ENCODE measurements at places on chromosomes 13 and 19. TPM values are rescaled to one million over a fixed set of nuclear protein-coding genes. Genes with fewer than 3 reads are reported as not detected.

DNA sequence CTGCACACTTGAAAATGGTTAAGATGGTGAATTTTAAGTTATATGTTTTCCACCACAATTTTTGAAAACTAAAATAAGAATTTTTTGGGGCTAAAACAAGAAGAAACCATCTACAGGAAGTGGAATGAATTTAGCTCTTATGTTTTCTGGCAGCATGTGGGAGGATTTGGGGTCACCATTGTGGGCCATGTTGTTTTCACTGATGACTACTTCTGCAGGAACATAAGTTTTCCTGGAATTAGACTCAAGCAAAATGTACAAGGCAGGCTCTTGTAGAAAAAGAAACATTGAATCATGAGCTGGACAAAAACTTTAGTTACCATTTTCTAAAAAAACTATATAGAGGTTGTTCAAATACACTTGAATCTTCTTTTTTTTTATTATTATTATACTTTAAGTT lies 125.3 kb upstream of the C1QTNF9B start:
- DNase-seq = no peak

- peak; percentile 70 for DNase-seq
Observed at GRCh38 chr13:46288570-46289259, 77.0 kb downstream of the LRRC63 start.

DNA sequence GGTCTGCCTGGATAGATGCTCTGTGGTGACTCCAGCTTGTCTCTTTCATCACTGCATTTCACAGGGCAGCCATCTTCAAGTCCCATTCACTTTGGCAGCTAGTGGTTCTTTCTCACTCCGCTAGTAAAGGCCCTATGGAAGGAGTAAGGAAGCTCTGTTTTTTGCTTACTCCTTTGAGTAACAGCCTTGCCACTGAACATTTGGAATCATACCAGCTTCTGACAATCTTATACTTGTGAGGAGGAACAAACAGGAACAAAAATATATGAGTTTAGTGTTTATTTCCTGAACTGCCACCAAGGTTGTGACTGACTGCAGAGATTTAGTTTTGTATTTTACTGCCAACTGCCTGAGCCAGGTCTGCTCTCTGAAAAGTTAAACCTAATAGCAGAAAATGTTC lies 38.7 kb downstream of the KCTD4 start:
- no peak for DNase-seq

GRCh38 chr13:48578516-48579164 lies 45.8 kb upstream of the RCBTB2 start:
- DNase-seq = no peak

DNA sequence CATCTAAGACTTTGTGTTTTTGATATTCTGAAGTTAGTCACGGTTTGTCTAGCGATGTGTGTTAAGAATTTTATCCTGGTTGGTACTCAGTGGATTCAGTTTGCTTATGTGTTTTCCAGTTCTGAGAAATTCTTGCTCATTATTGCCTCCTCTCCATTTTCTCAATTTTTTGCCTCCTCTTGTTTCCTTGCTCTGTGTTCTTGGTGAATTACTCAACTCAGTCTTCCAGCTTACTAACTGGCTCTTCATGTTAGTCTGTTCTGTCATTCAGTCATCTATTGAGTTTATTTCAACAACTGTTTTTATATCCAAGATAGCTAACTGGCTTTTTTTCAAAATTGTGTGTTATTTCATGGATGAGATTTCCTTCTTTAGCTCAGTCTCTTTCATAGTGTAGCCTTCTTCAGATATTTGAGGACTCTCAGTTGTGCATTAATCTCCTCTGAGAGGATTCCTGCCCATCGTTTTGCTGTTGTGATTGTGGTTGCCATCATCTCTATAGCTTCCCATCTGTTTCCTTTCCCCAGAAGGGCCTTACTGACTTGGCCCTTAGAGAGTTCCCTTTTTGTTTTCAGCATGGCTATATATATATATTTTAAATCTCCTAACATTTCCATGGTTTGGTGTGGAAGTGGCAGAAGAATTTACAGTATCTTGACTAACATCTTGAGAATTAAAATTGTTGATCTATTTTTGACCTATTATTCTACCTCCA lies 6.2 kb downstream of the SETDB2 start:
- no peak for DNase-seq

GRCh38 chr19:51439021-51439465 lies 19.2 kb downstream of the SIGLEC8 start:
- DNase-seq = no peak

GRCh38 chr19:35717665-35718344 lies at the start of gene KMT2B:
KMT2B (plus strand) TSS chr19:35718003; CDS start chr19:35718019, 16 bp downstream.
- peak; percentile 7 for DNase-seq

DNA sequence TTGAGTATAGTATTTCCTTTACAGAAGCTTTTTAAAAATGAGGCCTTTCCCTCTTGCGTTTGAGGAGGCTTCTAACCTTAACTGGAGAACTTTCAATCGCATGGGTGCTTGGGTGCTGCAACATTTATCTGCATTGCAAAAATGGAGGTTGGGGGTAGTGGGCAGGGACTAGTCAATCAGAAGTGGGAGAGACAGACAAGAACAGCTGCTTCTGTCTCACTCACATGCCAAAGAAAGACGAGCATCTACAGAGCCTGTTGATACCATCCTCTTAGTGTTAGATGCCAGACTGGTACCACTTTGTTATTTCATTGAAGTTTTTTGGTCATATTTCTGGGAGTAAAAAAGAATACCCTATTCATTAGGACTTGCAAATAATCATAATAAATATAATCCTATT lies 1292.2 kb downstream of the UQCRFS1 start:
- DNase-seq = no peak

DNA sequence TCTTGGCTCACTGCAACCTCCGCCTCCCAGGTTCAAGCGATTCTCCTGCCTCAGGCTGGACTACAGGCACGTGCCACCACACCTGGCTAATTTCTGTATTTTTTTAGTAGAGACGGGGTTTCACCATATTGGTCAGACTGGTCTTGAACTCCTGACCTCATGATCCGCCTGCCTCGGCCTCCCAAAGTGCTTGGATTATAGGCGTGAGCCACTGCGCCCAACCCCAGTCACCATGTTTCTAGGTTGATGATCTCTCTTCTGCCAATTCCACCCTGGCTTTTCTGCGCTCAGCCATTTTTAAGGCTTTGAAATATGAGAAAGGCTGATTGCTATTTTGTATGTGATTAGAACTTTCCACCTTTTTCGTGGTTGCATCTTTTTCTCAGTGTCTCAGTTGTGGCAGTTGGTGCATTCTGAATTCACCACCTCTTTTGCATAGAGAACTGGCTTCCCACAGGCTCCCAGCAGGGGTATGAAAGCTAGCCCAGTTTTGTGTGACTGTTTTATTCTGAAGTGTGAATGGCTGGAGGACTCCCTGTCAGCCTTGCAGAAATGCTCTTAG lies 15.5 kb downstream of the CEACAM1 start:
- DNase-seq = peak; percentile 5

DNA sequence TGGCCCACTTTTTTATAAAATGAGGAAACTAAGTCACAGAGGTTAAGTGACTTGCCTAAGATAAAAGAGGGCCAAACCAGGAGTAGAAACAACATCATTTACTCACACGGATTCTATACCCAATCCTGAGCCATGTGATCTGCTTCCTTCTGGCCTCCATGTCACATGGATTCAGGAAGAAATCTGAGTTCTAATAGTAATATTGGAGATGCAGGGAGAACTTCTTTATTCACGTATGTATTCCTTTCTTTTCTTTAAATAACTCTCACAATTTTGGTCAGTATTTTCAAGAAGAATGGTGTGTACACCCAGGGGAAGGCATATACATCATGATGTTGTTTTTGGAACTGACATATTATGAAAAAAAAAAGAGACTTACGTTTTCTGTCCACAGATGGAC lies 1.8 kb downstream of the POSTN start:
- DNase-seq = no peak

DNA sequence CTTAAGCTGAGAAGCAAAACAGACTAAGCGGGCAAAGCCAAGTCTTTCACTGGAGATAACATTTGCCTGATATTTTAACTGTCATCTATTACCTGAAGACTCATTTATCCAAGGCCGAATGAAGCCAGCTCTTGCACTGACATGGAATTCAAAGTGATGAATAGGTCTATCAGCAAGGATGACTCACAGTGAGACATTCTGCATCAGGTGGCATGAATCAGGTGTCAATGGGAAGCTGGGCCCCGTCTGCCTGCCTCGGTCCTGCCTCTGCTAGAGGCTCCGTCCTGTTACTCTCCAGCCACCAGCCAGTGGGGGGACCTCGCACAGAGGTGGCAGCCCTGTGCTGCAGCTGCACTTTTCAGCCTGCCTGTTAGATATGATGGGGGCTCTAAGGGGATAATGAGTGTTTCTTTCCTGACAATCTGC lies 23.5 kb downstream of the STARD13 start:
- DNase-seq = no peak

GRCh38 chr13:97281028-97281427 lies 58.9 kb downstream of the MBNL2 start:
- no peak for DNase-seq

DNA sequence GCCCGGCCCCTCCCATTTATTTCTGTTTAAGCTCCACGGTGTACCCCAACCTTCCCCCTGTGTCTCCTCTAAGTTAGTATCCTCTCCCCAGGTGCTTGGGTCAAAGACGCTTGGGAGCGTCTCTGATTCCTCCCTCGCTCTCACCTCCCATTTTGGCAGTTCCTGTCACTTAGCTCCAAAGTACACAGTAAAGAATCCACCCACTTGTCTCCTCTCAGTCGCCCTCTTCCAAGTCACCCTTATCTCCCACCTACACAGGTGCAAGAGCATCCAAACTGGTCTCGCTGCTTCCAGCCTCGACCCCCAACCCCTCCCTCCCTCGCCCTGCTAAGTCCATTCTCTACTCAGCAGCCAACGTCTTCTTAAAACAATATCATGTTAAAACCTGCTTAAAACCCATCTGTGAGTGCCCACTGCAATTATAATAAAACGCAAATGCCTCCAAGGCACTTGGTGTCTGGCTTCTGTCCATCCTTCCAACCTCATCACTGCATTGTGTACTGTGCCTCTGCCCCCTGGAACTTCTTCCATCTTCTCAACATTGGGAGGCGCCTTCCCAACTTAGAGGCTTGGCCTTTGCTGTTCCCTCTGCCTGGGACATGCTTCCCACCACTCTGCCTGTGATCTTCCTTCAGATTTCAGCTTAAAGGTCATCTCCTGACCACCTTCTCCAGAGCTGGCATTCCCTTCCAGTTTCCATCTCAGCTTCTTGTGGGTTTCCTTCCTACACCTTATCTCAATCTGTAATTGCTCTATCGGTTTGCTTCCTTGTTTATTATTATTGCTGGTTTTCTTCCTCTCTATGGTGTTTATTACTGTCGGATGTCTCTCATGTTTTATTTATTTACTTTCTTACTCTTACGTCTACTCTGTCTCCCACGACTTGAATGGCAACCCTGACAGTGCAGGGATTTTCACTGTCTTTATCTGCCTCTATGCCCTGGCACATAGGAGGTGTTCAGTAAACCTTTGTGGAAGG lies 9.5 kb upstream of the KLK14 start:
- no peak for DNase-seq

GRCh38 chr13:28630869-28631268 lies 28.1 kb upstream of the POMP start:
- DNase-seq = no peak

DNA sequence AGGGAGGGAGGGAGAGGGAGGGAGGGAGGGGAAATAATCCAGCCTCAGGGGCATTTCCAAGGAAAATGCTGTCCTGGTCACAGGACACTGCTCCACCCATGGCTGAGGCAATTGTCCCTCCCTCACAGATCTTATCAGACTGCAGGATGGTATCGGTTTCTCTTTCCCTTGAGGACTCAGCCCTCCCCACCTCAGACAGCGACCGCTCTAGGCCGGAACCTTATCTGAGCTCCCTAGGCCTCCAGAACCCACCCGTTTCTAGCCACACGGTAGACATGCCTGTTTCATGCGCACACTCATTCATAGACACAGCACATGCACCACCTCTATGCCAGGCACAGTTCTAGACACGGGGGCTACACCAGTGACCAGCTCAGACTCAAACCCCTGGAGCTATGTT lies 10.0 kb upstream of the IZUMO2 start:
- no peak for DNase-seq

GRCh38 chr19:45151320-45151719 lies 9.5 kb downstream of the NKPD1 start:
- DNase-seq = no peak

DNA sequence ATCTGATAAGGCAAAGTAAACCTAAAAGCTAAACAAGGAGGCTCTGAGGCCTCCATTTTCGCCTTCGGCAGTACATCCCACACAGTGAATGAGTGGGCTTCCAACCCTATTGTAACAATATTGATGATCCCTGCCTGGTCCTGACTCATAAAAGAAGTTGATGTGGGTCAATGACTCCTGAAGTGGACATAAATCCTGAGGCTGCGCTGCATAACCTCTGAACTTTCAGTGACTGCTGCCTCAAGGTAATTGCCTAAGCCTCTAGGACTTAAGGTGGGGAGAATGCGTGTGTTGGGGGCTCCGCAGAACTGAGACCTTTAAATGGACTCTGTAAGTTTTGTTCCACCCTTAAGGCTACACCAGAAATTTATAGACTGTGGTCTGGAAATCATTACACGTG lies 42.6 kb downstream of the SIAH3 start:
- DNase-seq = no peak

DNA sequence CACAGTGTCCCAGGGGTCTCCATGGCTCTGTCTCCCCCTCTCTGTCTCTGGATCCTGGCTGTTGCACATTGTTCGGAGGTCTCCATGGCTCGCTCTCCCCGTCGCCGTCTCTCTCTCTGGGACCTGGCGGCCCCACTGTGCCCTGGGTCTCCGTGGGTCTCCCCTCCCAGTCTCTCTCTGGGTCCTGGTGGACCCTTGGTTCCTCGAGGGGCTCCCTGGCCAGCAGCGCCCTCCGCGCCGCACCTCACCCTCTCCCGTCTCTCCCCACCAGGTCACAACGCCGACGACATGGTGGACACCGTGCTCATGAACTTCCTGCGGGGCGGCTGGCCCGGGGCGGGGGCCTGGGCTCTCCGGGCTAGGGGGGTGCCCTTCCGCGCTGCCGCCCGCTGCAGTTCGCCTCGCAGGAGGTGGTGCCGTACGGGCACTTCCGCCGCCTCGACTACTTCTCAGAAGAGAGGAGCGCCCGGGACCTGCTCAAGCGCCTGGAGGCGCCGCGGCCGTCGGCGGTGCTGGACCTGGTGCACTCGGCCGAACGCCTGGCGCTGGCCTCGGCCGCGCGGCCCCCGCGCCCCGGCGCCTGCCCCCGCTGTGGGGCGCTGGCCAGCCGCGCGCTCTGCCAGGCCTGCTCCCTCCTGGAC lies 29.1 kb downstream of the SIGLEC5 start:
- no peak for DNase-seq

Gene PNPLA6
- 104 TPM for polyA plus RNA-seq

Gene LGALS4
- 0.93 TPM for polyA plus RNA-seq

Gene NTF4
- polyA plus RNA-seq = not detected

Gene KLK15
- not detected for polyA plus RNA-seq

Gene ERICH6B
- polyA plus RNA-seq = not detected

Gene TRPM4
- polyA plus RNA-seq = 3.2 TPM

Gene RETN
- polyA plus RNA-seq = not detected

All from brain (organoid and tissue), 16 donors.